ENCODE measurements at places on chromosomes 12 and 14.

GRCh38 chr14:51926449-51926848 lies 62.9 kb upstream of the RTRAF start:
- no peak for DNase-seq

GRCh38 chr12:92206596-92206995 lies 61.0 kb upstream of the BTG1 start:
- DNase-seq = no peak

GRCh38 chr12:116703214-116703795 lies 34.6 kb downstream of the SPRING1 start:
- peak; percentile 67 for DNase-seq

DNA sequence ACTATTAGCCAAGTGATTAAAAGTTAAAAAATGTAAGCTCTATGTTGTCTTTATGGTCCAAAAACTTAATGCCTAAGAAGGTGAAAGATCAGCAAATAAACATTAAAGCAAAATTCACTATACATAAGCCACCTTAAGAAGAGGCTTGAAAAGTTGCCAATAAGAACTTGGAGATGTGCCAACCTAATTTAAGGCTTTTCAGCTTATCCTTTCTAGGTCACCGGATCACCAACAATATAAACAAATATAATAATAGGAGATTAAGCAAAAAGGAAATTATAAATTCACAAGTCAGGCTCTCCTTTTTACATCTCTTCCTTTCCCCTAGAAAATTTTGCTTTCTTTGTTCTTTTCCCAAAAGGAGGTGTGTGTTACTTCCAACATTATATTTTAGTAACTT lies 30.9 kb downstream of the SLC2A3 start:
- DNase-seq = no peak

DNA sequence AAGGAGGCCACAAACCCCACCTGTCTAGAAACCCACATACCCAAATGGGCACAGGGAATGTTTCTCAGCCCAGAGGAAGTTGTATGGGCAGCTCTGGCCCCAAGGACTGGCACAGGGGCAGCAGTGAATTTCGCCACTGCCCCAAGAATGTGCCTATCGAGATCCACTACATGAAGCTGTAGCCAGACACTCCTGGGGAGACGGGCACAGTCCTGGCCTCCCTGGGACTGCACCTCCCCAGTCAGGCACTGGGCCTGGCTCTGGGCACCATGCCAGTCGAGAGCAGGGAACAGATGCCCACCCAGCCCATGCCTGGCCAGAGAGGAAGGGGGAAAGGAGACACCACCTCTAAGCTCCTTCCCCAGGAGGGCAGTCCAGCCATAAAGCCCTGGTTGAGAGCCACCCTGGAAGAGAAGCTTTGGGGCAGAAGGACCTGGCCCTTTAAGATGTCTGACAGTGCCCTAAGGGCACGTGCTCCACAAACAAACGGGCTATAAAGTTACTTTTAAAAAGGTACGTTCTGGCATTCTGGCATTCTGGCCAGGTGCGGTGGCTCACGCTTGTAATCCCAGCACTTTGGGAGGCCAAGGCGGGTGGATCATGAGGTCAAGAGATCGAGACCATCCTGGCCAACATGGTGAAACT lies 8.4 kb downstream of the ADCY6 start:
- DNase-seq = no peak

- no peak for DNase-seq
These were observed 91.9 kb downstream of the ARMH4 start for GRCh38 chr14:58060077-58060476.

- no peak for DNase-seq
These were observed 171.8 kb downstream of the DUSP6 start for GRCh38 chr12:89180496-89180895.

DNA sequence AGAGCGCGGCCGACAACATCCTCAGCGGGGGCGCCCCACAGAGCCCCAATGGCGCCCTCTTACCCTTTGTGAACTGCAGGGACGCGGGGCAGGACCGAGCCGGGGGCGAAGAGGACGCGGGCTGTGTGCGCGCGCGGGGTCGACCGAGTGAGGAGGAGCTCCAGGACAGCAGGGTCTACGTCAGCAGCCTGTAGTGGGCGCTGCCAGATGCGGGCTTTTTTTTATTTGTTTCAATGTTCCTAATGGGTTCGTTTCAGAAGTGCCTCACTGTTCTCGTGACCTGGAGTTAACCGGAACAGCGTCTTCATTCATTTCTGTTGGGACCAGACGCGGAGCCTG lies 103.8 kb upstream of the FKBP4 start:
- DNase-seq = peak; percentile 52

DNA sequence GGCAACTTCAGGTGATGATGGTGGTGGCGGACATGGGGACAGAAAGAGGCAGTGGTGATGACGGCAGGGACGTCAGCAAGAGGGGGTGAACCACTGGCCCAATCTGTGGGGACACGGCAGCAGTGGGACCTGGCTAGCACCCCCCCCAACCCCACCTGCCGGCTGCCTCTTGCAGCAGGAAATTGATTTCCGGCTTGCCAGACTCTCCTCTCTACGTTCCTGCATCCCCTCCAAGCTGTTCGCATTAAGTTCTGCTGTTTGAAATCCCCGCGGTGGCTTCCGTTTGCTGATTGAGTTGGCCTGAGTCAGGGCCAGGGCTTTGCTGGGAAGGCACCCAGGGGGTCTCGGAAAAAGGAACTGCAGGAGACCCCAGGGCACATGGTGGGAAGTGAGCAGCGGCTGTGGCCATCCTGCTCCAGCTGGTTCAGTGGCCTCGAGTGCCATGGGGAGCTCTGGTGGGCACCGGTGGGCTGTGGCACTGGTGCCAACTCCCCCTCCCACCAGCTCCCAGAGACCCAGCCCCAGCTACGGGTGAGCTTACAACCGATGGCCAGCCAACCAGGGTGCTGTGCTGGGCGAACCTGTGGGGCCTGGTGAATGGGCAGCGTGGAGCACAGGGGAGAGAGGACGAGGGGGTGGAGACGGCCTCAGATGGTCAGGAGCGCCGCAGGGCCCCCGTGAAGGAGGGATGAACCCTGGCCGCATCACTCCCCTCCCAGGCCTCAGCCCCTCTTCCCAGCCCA lies 14.6 kb upstream of the NUDT14 start:
- no peak for DNase-seq

GRCh38 chr14:55347040-55347439 lies 64.6 kb downstream of the ATG14 start:
- no peak for DNase-seq

DNA sequence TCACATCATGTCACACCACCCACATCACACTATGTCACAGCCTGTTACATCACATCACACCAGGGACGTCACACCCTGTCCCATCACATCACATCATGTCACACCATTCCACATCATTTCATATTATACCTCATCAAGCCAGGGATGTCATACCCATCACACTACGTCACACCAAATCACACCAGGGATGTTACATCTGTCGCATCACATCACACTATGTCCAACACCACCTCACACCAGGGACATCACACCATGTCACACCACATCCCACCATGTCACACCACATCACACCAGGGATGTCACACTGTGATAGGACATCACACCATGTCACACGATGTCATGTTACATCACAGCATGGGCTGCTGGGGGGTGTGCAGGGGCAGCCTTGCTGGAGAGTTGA lies 110.6 kb downstream of the TMEM121 start:
- no peak for DNase-seq

- no peak for DNase-seq
These were observed 43.9 kb downstream of the TMTC3 start for GRCh38 chr12:88185988-88186387.

DNA sequence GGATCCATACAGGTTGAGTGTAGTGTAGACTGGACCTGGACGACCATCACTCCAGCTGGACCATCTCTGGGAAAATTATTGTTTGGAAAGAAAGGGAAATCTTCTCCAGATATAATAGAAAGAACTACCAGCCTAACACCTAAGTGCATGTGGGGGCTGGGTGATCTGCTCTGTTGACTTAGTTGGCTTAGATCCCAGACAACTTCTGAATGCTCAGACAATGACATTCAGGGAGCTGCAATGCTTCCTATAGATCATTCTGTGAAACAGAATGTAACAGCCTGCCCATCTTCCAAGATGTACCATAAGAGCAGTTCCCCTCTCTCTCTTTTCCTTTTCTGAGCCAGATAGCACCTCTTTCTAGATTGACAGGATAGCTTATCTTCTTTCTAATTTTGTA lies 572.8 kb upstream of the STXBP6 start:
- DNase-seq = no peak

- no peak for DNase-seq
These were observed 185.8 kb downstream of the SLC15A4 start for GRCh38 chr12:128637642-128638606.

- no peak for DNase-seq
These were observed 50.0 kb upstream of the STON2 start for GRCh38 chr14:81450100-81450531.

DNA sequence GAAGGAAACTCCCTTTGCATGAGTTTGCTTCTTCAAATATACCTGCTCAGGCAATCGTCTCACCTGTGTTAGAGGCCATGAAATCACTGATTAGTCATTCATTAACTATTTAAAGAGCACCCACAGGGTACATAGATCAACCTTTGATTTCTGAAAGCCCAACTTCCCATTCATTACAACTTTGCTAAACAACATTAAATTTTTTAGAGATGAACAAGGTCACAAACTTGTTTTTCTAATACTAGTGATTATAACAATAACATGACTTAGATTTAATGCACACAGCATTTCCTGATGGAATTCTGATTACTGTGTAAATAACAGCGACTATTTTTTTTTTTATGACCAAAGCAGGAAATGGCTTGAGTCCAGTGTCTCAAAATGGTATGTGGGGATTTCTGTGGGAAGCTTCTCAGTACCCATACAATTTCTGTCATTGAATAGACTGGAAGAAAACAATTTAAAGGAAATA lies 5.4 kb upstream of the ERO1A start:
- DNase-seq = no peak

- no peak for DNase-seq
These were observed 153.9 kb downstream of the KIF26A start for GRCh38 chr14:104292084-104292970.

- DNase-seq = no peak
These were observed 124.6 kb downstream of the ERC1 start for GRCh38 chr12:1115484-1116231.

- no peak for DNase-seq
These were observed 255.1 kb upstream of the KRR1 start for GRCh38 chr12:75766263-75767160.

DNA sequence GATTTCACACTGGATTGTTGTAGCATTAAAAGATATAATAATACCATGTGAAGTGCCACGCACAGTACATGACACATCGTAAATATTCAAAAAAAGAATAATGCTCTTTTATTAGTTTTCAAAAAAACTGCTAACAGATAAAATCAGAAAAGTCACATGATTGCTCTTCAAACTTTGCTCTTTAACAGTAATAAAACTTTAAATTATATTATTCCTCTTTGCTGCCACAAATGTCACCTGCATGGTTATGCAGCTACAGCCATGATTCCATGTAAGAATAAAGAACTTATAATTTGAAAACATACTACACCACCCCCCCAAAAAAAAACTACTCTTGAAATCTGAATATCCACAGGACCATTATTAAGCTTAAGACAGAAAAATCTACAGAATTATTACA lies 90.0 kb downstream of the SLC2A13 start:
- DNase-seq = no peak

DNA sequence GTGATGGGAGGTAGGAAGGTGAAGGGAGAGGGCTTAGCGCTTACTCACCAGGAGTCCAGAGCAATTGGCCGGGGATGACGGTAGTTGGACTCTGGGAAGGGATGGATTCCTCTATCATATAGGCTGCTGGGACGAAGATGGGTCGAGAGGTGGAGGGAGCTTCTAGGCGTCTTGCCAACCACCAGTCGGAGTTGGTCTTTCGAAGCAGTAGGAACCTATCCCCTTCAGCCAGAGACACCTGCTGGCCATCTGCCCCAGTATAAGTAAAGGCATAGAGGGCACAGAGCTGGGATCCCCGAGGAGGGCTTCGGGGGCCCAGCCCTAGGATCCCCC lies 657 bp downstream of the ARHGAP9 start:
- DNase-seq = no peak

DNA sequence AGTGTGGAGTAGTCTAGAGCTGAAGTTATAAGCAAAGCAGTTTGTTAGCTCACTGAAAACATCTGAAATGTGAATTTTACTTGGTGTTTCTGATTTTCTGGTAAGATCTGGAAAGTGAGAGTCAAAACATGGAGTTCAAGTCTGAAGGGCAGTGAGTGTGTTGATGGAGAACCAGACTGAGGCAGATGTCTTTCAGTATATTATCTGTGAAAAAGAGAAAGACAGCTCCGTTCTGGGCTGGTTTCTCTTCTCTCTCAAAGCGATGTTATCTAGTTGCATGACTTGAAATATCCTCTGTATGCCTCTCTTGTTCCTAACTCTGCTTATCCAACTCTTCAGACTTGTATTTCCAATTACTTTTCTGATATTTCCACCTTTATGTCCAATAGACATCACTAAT lies 381.9 kb upstream of the RGS6 start:
- DNase-seq = no peak

DNA sequence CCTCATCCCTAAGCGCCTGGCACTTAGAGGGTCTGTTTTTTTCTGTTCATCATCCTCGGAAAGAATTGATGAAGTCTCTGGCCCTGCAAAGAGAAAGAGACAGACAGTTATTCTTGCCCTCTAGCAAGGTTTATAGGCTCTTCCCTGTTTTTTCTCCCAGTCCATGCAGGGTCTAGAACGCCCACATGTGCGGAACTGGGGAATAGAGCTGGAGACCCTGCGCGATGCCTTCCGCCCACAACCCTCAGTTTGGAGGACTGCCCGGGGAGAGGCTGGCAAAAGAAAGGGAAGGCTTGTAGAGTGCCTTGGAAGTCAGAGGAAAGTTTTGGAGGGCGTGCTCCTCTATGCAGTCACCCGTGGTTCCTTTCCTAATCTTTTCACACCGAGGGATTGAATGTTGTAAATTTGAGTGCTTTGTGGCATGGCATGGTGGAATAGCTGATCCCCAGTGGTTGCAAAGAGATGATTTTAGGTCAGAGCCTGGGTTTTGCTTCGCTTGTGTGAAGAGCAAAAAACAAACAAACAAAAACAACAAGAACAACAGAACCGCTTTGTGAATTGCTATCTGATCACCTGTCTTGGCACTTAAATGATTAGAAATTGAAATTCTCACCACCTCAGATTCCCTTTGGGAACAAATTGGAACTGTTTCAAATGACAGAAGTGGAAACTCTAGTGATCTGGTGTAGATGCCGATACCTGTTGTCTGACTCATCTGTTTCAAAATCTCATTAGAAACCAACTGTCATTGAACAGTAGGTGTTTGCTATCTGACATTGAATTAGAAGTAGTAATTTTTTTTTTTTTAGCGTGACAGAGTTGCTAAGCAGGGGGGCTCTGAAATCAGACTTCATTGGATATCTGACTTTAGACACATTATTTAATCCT lies 947 bp downstream of the GAS2L3 start:
- no peak for DNase-seq

DNA sequence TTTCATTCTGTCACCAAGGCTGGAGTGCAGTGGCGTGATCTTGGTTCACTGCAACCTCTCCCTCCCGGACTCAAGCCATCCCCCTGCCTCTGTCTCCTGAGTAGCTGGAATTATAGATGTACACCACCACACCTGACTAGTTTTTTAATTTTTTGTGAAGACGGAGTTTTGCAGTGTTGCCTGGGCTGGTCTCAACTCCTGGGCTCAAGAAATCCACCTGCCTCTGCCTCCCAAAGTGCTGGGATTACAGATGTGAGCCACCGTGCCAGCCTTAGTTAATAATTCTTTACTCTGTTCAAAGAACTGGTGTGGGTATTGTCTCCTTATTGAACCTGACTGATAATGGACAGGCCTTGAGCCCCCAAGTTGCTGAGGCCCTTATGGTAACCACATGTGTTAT lies 10.4 kb upstream of the KRT7 start:
- DNase-seq = peak; percentile 1

Measured in activated T-cell treated with anti-CD3 and anti-CD28 coated beads, Interleukin-2, amount 50 U/mL, for 1 hour (primary cell).